Natural killer cell treated with Interleukin-12 subunit alpha and Interleukin-12 subunit beta and Interleukin-15 and Interleukin-18, amount 100 ng/mL, for 72 hours (primary cell): ENCODE measurements at places on chromosomes 1 and 21. TPM values are rescaled to one million over a fixed set of nuclear protein-coding genes. Genes with fewer than 3 reads are reported as not detected.

AMY1A gene
- total RNA-seq, result not detected

UBL4B gene
- total RNA-seq, result not detected

TCEA3 gene
- total RNA-seq, result 0.31 TPM

KCNA3 gene
- total RNA-seq, result 105 TPM

DNA sequence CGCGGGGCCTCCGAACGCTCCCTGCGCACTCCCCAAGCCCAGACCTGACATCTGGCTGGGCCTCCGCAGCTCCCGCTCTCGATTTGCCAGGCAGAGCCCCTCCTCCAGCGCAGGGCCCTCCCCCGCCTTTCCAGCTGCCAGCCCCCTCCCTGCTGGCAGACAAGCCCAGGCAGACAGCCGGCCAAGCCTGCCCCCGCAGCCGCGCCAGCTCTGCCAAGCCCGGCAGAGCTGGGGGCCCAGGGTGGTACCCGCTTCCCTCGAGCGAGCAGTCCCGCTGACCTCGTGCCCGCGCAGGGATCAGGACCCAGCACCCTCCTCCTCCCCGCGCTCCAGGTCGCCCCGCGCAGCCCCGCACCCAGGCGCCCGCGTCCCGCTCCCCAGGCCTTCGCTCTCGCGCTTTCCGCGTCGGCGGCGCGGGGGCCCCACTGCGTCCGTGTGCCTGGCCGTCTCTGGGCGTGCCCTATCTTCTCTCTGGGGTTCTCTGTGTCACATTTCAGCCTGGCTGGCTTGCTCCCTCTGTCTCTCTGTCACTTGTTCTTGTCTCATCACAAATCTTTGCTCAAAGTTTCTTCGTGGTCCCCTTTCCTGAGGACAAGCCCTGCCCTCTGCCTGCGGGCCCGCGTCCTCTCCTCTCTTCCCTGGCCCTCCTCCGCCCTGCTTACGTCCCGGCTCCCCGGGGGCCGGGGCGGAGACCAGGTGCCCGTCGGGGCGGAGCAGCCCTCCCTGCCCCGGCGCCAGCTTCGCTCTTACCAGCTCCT, 580 bp downstream of the INKA2 start:
- no peak for DNase-seq

DNA sequence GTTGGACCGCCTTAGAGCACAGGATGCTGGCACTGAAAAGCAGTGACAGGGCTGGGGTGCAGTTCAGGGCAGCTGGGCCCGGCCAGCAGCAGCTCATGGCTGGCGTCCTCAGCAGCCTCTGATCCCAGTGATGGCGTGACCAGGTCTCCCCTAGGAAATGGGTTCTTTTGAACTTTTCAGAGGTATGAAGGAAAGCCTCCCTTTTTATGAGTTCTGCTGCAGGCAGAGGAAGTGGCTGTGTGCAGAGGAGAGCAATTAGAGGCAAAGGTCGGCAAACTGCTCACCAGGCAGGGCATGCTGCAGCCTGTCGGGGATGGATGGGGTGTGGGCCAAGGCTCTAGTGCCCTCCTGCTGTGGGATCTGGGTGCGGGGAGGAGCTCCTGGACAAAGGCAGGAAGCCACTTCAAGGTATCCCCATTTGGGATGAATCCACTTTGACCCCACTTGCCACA, 45.6 kb upstream of the RAB4A start:
- no peak for DNase-seq

- DNase-seq, result no peak
Measured at GRCh38 chr1:46400421-46400820, 6.3 kb downstream of the FAAH start.

DNA sequence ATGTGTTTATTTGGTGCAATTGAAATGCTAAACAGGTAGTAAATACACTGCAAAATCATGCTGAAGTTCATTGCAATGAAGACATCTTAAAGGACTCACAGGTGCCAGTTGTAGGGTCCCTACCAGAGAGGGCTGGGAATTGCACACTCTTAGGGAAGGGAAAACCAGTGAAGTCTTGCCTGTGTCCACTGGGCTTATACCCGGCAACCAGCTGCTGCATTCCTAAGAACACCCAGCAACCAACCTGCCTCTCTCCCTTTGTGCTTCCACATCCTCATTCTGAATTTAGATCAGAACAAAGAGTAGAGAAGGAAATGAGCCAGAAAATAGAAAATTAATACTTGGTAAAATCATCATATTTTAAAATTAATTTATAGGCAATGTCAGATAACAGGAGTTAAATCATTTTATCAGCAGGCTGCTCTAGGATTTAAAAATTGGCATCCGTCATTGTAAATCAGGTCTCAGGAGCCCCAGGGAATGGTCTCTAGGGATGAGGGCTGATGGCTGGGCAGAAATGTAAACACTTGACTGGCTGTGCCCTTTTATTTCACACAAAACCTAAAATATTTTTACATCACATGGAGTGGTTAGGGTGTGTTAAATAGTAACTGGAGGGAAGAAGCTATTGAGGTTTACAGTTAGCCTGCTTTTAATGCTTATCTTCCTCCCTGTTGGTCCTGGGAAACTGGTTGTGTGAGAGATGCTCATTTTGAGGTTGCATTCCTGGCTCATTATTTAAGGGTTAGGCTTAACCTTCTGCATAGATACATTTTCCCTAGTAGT, 31.3 kb downstream of the PTGFRN start:
- DNase-seq, result no peak

DNA sequence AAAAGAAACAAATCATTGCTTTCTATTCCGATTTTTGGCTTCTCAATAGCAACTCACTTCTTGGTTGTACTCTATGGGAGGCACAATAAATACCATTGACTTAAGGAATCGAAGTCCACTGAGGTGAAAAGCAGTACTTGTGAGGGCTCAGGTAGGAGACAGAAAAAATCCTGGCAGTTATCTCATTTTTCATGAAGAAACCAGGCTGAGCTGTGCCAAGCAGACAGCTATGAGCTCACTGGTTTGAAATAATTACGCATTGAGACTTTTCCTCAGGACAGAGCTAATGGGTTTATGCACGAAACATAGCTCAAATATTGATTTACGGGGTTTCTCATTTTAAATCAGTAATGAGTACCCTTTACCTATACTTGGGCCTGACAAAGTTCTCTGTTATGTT, 18.5 kb downstream of the COLGALT2 start:
- no peak for DNase-seq

- DNase-seq, result no peak
Measured at GRCh38 chr1:17735793-17736192, 19.3 kb upstream of the ACTL8 start.
